Immature natural killer cell (primary cell): ENCODE measurements at places on chromosomes 6 and 20. TPM values are rescaled to one million over a fixed set of nuclear protein-coding genes. Genes with fewer than 3 reads are reported as not detected.

GRCh38 chr6:157656437-157656997 is 166.5 kb upstream of the SNX9 start:
- no peak for DNase-seq

DNA sequence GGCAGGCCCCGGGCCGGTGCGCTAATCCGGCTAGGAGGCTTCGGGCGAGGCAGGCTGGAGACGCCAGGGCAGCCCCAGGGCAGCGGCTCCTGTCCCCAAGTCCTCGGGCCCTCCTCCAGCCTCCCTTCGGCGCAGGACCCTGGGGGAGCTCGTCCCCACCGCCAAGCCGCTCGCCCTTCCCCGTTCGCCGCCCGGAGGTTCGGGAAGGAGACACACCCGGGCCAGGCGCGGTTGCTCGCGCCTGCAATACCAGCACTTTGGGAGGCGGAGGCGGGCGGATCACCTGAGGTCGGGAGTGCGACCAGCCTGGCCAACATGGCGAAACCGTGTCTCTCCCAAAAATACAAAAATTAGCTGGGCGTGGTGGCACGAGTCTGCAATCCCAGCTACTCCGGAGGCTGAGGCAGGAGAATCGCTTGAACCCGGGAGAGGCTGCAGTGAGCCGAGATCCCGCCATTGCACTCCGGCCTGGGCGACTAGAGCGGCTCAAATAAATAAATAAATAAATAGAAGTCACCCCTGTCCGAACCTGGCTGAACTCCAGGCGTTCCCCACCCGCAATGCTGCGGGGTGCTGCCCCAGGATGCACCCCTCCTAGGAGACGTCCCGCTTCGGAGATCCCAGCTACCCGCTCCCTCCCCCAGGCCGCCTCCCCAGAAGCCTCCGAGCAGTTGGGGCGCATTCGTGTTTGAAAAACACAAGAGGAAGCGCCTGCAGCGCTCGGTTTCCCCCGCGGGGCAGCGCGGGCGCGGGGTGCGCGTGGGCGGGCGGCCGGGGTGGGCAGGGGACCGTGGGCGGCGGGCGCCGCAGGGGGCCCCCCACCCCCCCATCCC is 27.5 kb downstream of the SERPINB9 start:
- peak; percentile 45 for DNase-seq

- no peak for DNase-seq
These were observed 59.4 kb downstream of the TMEM242 start for GRCh38 chr6:157263881-157264397.

- DNase-seq = no peak
These were observed 19.7 kb downstream of the PLCB4 start for GRCh38 chr20:9088556-9088955.

- DNase-seq = no peak
These were observed 383.2 kb downstream of the CD83 start for GRCh38 chr6:14500809-14501208.

GRCh38 chr20:11753155-11753554 is 164.5 kb upstream of the BTBD3 start:
- DNase-seq = no peak

- peak; percentile 19 for DNase-seq
These were observed 106.6 kb downstream of the ATXN1 start for GRCh38 chr6:16654701-16655100.

- peak; percentile 26 for DNase-seq
These were observed 19.2 kb upstream of the GLP1R start for GRCh38 chr6:39029156-39030011.

- no peak for DNase-seq
These were observed 108.1 kb downstream of the RNF144B start for GRCh38 chr6:18495236-18495635.

DNA sequence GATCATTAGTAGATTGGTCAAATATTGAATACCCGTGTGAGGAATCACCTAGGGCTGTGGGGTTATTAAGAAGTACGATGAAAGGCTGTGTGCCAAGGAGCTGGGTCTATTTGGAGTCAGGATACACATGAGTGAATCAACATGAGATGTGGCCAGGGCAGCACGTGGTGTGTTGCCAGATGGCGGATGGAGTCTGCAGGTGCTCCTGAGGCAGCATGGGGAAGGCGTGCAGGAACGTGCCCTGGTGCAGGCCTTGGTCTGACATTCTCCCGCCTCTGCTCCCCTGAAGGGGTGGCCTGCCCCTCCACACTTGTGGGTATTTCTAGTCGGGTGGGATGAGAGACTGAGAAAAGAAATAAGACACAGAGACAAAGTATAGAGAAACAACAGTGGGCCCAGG is 39.0 kb upstream of the SLC22A1 start:
- DNase-seq = no peak

DNA sequence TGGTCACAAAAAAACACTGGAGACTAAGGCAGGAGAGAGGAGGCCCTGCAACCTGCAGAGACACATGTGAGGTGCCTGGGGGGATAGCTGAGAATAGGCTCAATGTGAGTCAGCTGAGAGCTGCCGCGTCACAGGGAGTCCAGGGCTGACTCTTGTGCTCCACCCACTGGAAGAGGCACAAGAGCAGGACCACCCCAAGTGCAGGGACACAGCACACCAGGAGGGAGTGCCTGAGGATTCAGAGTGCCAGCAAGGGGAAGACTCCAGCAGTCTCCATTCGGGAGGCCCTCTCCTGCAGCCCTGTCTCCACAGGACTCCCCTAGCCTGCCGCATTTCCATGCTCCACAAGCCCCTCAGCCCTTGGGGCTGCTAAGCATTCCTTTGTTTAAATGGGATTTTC is 105.5 kb downstream of the HUS1B start:
- no peak for DNase-seq

DNA sequence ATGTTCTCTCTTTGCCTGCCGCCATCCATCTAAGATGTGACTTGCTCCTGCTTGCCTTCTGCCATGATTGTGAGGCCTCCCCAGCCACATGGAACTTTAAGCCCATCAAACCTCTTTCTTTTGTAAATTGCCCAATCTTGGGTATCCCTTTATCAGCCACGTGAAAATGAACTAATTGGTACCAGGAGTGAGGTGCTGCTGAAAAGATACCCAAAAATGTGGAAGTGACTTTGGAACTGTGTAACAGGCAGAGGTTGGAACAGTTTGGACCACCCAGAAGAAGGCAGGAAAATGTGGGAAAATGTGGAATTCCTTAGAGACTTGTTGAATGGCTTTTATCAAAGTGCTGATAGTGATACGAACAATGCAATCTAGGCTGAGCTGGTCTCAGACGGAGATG is 694.9 kb downstream of the FRK start:
- DNase-seq = no peak

GRCh38 chr20:54067606-54068174 is 2.7 kb downstream of the BCAS1 start:
- DNase-seq = no peak

DNA sequence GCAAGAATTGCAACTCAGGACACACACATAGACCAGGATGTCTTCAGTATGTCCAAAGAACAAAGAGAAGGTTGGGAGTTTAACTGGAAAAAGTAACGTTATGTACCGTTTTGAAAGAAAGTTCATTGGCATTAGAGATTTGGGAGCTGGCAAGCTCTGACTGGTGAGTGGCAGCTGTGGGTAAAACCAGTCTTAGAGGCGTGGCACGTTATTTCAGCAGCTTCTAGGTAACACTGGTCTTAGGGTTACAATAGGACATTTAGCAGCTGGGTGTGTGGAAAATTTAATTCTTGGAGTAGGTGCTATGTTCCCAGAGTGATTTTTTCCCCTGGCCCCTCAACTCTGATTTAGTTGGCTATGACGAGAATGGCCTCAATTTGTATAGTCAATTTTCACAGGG is 19.2 kb downstream of the SNRPB start:
- DNase-seq = no peak

DNA sequence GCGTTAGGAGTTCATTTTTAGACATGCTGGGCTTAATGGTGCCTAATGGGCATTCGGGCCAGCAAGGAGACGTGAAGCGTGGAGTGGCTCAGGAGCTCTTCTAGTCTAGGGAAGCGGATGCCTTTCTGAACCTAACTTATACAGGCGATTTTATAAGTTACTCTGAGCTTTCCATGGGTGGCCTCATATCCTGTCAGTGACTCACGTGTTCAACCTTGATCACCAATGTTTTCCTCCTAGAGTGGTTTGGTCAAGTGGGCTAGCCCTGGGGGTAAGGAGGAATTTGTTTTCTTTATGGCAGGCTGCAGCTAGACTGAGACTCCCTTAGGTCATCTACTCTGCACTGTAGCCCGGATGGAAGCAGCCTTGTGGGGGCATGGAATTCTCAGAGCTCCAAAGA is 52.1 kb downstream of the PLAGL1 start:
- no peak for DNase-seq

DNA sequence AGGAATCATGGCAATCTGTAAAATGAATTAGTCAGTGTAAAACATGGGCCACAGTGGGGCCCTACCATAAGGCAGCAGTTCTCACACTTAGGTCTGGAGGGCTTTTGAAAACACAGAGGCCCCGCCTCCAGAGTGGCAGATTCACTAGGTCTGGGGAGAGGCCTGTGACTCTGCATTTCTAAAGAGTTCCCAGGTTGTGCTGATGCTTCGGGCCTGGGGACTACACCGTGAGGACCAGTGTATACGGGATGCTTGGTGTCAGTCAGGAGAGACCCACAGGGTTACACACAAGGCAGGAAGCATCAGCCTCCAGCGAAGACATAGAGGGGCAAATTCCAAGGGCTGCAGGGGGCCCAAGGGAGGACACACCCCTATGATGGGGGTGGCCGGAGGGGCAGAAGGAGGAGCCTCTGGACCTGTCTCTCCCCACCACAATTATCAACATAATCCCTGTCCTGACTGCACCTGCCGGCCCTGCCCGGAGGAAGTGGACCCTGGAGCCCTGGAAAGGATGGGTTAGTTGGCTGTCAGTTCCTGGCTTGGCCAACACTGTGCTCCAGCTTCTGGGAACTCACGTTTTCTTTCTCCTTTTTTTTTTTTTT is 46.7 kb downstream of the FGD2 start:
- peak; percentile 31 for DNase-seq

DNA sequence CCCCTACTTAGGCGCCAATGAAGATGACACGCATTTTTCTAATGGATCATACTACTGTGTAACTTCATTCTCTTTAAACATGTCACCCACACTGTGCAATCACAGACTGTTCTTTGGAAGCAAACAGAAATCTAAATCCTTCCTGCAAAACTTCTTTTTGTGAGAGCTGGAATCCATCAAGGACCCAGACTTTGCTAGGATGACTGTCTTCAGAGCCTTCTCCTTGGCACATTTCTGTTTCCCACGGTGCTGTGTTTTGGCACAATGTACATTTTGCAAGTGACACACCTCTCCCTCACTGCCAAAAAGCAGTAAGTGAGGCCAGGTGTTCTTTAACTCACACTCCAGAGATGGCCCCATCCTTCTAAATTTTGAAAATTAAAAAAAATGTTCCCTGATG is 21.7 kb upstream of the TAGAP start:
- DNase-seq = no peak

ROMO1 gene
- polyA plus RNA-seq = 340 TPM

VSTM2L gene
- polyA plus RNA-seq = not detected

C6orf118 gene
- not detected for polyA plus RNA-seq

LY6G6C gene
- polyA plus RNA-seq = not detected

CGA gene
- polyA plus RNA-seq = not detected

ADGRF1 gene
- polyA plus RNA-seq = not detected
